ENCODE measurements at places on chromosomes 7 and 10.

DNA sequence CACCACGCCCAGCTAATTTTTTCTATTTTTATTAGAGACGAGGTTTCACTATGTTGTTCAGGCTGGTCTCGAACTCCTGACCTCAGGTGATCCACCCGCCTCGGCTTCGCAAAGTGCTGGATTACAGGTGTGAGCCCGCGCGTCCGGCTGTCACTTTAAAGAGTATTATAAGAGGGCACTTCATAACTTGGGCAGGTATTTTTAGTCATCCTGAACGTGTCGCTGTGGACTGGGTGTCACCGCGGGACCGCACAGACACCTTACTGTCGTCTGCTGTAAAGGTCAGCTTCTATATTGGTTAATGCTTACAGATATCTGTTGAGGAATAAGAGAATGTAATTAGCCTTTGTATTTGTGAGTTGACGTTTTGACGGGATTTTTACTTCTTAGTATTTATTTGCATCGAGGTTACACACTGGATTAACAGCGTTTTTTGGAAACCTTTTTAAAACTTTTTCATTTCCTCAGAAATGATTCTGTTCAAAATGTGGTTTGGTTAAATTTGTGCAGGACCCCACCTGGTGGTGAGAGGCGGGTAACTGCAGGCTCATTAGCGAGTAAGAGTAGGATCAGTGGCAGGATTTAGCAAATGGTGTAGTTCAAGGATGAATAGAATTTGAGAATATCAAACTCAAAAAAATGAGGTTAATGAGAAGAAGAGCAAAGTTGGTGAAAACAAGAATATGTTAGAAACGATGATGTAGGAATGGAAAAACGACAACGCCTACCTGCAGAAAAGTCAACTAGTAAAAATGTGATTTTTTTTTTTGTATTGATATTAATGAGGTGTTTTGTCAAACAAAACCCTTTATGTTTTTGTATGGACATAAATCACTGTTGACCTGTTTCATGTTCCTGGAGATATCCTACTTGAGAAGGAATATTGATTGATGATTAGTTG, 3.2 kb downstream of the DNAJB6 start:
- DNase-seq = no peak

- no peak for DNase-seq
Measured at GRCh38 chr7:3370068-3370830, 69.2 kb downstream of the SDK1 start.

DNA sequence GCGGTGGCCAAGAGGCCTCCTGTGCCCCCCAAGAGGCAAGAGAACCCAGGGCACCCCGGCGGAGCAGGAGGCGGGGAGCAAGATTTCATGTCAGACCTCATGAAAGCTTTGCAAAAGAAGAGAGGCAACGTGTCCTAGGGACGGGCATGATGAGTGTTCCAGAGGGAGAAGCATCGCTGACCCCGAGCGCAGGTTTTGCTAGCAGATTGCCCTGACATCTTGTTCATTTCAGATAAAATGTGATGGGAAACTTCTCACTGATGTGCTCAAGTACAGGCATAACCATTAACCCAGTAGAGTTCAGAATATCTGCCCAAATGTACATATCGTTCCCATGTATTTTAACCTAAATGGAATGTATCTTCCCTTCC, 129.2 kb downstream of the APBB1IP start:
- no peak for DNase-seq

DNA sequence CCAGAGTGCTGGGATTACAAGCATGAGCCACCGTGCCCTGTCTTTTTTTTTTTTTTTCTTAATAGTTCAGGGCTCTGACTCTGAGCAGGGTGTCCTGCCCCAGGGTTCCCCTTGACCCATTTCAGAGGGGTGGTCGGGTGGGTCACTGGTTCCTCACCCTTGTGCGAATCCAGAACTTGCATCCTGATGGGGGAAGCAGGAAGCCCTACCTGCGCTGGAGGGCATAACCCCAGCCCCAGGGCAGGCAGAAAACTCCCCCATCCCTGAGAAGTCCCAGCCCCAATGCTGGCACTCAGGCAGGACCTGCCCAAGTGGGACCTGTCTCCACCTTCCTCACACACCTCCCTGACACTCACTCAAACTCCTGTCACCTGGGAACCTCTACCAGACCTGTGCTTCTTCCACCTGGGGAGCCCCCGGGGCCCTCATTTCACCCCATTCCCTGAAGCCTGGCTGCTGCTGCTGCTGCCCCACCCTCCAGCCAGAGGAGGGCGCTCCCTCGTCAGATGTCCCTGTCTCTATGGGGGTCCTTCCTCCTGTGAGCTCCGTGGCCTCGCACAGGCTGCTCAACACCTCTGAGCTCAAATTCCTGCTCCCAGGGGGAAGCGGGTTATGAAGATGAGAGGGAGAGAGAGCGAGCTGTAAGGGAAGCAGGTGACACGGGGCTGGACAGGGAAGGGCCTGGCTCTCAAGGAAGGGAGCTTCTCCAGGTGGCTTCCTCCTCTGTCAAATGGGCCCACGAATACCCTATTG, 15.1 kb upstream of the ZNF273 start:
- no peak for DNase-seq

GRCh38 chr10:75283671-75284470, 48.1 kb upstream of the COMTD1 start:
- no peak for DNase-seq

- DNase-seq = no peak
Measured at GRCh38 chr7:106814887-106815286, 50.2 kb upstream of the PIK3CG start.

- no peak for DNase-seq
Measured at GRCh38 chr10:80410122-80410521, 1.8 kb downstream of the PRXL2A start.

DNA sequence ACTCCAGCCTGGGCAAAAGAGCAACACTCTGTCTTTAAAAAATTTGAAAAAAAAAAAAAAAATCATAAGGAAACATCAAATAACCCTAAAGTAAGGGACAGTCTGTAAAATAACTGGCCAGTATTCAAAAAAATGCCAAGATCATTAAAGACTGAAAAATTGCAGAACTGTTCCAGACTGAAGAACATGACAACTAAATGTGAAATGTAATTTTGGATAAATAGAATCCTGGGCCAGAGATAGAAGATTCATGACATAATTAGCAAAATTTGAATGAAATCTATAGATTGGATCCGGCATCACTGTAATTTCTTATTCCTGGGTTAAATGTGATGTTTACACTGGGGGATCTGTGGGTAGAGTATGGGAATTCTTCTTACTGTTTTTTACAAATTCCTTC, 3.0 kb downstream of the PSPH start:
- DNase-seq = no peak

DNA sequence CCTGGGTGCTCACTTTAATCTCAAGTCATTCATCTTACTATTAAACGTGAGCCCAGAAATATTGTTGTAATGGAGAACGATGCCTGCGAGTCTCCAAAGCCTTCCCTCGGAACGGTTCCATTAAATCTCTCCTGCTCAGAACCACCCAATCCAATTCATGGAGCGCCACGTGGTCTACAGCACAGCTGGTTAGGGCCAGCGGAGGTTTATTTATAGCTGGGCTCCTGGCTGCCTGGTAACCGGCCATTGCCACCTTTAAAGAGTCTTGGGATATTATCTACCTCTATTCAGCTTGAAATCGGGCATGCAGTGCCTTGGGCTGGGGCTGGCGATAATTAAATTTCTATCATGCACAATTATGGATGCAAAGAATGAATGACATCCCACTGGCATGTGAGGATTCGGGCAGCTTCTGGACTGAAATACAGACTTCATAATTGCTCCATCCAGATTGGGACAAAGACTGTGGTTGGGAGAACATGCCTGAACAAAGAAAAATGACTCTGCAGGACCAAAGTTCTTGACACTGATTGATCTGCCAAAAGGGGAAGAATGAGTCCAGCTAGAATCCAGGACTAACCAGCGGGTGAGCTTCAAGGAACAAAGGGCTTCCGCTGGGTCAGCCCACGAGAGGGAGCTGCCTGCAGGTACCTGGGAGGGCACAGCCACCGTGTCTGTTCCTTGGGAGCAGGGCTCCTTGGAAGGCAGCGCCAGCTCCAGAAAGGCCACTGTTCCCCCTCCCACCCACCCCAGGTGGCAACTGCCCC, 7.3 kb downstream of the FAM20C start:
- DNase-seq = no peak

DNA sequence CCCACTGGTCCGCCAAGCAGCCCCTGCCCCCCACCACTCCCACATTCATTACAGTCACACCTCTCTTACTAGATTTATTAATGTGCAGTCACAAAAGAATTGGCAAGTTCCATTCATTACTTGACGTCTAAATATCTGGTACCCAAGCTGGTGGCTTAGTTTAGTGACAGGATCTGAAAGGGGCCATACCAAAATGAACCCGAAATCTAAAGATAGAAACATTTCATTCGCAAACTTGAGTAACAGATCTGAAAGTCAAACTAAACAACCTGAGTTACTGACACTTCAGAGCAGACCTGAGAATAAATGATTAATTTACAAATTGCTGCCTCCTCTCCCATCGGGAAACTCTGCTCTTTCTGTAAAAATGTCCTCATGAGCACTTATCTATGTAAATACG, 53.4 kb downstream of the TNS3 start:
- DNase-seq = no peak

DNA sequence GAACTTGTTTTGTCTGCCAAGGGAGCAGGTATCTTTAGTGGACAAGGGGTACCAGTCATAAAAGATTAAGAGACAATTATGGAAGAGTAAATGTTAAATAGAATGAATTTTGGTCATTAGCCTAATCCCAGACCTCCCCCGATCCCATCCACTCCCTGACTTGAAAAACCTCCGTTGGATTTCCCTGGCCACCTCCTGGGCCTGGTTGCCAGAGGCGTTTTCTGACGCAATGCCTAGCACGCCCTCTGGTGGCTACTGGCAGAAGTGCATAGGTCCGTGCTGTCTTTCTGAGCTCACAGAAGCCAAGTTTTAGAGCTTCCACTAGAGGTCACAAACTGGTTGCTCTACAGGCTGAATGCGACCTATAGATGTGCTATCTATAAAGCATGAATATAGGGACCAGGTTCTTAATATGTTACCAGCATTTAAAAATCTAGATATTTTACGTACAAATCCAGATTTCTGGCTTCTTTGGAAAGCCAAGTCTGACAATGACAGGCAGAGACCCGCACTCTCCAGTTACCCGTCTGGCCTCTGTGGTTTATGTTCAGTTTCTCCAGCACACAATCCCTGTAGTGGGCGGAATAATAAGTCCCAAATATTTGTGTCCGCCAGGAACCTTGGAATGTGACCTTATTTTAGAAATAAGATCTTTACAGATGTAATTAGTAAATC, 39.8 kb downstream of the SPOCK2 start:
- peak; percentile 57 for DNase-seq

DNA sequence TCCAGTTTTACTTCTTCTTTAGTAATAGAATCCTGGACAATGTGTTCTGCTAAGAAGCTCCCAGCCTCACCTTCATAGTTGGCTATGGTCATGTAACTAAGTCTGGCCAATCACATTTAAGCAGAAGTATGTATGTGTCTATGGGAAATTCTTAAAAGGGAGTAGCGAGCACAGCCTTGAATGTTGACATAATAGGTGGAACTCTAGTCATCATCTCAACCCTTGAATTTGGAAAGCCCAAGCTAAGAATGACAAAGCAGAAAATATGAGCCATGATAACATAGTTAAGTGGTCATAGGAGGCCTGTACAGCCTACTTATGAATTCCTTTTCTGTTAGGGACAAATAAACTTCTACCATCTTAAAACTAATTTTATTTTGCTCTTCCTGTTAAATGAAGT, 134.1 kb downstream of the MAGI2 start:
- DNase-seq = no peak

- no peak for DNase-seq
Measured at GRCh38 chr10:133117688-133118071, 30.0 kb downstream of the ADGRA1 start.

DNA sequence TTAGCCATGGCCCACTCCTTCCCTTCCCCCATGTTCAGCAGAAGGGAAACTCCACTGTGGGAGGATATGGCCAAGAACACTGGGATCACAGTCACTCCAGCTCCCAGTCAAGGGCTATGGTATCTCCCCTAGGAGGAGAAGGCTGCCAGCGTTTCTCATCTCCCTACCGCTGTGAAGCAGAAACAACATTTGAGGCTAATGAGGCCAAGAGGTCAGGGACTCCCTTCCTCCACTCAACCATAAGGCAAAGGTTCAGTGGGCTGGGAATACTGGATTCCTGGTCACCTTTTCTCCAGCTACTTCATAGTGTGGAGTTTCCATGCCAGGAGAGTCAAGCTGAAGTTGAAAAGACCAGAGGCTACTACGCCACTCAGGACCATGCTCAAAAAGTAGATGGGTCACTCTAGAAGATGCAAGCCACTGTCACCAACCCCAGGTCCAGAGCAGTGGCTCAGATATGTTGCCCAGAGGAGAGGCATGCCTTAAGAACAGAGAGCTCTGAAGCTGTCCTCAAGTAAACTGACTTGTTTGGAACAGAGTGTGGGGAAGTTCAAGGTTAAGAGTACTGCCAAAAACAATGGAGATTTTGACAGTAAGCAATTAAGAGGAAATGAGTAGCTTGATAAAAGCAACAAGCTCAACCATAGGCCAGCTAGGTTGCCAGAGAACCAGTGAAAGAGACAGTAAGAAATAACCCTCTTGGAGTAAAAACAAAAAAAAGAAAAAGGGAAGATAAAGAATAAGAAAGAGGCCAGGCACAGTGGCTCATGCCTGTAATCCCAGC, 3.8 kb upstream of the TMEM140 start:
- DNase-seq = no peak

- DNase-seq = no peak
Measured at GRCh38 chr10:37474645-37475044, 349.2 kb downstream of the ANKRD30A start.

- no peak for DNase-seq
Measured at GRCh38 chr7:50664461-50664922, 99.3 kb upstream of the DDC start.

GRCh38 chr10:70753841-70754621, 31.1 kb downstream of the TBATA start:
- DNase-seq = no peak
